ENCODE measurements at places on chromosomes 5 and 9. TPM values are rescaled to one million over a fixed set of nuclear protein-coding genes. Genes with fewer than 3 reads are reported as not detected.

PCDHB5 gene
- total RNA-seq, result 0.75 TPM

SLC36A2 gene
- 0.05 TPM for total RNA-seq

MRPL22 gene
- total RNA-seq, result 63.6 TPM

ADCY2 gene
- 7.5 TPM for total RNA-seq

GRCh38 chr9:74255489-74255984, 241.6 kb upstream of the RORB start:
- no peak for ATAC-seq

- no peak for ATAC-seq
These were observed 179.1 kb downstream of the SLIT3 start for GRCh38 chr5:169121630-169122420.
